ENCODE measurements at places on chromosomes 12 and 14. TPM values are rescaled to one million over a fixed set of nuclear protein-coding genes. Genes with fewer than 3 reads are reported as not detected.

DNA sequence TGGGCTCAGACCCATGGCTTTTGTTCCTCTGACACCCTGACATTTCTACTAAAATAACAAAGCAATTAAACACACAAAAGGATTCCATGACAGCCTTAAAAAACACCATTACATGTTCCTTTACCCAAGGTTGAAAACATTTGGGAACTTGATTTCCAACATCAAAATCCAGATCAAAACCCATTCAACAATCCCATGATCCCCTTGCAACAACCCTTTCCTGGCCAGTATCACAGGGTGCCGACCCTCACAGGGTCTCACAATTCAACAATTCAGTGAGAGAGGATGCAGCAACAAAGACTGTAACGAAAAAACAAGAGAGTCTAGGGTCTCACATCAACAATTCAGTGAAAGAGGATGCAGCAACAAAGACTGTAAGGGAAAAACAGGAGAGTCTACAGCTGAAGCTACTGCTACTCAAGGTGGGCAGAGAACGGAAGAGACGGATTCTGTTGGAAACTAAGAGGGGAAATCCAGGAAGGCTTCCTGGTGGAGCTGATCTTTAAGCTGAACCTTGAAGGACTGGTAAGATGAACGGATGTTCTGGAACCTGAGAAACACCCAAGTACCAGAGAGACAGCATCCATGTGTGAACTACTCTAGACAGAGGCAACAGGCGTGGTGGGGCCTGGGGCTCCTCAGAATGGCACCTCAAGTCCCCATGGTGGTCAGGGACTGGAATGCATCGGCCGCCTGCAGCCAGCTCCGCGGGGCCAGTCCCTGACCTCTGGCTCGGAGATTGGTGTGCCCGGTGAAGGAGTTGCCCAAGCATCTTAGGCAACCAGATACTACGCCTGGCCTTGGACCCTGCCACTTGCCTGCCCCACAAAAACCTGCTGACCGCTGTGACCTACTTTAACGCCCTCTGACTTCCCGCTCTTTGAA lies 22.7 kb upstream of the ZFP36L1 start:
- no peak for DNase-seq

GRCh38 chr14:93108105-93108504 lies 7.6 kb downstream of the ITPK1 start:
- DNase-seq: no peak

DNA sequence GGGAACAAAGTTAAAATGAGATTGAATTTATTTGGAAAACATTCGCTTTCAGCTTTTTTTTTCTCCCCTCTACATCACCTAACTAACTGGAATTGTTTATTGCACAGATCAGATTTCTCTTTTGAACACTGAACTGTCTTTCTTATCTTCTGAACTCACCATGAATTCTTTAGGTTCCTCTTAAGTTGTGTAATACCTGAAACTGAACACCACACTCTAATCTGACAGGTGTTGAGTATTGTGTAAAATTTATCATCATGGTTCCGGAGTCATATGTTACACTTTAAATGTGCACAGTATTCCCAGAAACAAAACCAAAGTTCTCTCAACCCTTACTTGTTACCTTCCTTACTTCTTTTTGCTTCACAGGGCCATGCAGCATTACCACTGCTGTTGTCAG lies 66.8 kb downstream of the TGFB3 start:
- DNase-seq: no peak

- DNase-seq: no peak
These were observed 608.4 kb downstream of the FSCB start for GRCh38 chr14:43898687-43899086.

GRCh38 chr12:76547526-76547925 lies 12.0 kb downstream of the OSBPL8 start:
- DNase-seq: no peak

DNA sequence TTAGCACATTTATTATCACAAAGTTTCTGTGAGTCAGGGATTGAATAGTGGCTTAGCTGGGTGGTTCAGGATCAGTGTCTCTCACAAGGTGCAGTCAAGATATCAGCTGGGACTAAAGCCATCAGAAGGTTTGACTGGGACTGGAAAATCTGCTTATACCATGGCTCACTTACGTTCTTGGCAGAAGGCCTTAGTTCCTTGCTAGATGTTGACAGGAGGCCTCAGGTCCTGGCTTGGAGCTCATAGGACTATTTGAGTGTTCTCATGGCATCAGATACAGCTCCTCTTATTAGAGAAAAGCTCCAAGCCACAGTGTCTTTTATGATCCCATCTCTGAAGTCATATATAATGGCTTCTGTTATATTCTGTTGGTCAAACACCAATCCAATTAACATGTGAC lies 127.3 kb downstream of the SLC6A15 start:
- DNase-seq: no peak

DNA sequence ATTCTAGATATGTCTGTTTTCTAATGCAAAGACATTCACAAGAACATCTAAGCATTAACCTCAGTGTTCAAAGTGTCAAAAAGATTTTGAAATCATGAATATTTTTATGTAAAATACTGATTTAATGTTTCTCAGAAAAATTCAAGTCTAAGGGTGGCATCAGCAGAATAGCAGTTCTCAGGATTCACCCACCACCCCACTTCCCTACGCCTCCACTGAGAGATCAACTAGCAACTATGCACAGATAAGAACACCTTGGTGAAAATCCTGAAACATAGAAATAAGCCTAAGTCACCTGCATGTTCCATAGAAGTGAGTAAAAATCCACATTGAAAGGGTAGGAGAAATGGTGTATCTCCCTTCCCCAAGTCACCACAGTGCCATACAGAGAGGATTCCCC lies 40.9 kb upstream of the RHOJ start:
- DNase-seq: no peak

GRCh38 chr12:15788233-15789219 lies 662 bp downstream of the EPS8 start:
- no peak for DNase-seq

- DNase-seq: no peak
These were observed 116.2 kb downstream of the LRRIQ1 start for GRCh38 chr12:85152311-85152729.

DNA sequence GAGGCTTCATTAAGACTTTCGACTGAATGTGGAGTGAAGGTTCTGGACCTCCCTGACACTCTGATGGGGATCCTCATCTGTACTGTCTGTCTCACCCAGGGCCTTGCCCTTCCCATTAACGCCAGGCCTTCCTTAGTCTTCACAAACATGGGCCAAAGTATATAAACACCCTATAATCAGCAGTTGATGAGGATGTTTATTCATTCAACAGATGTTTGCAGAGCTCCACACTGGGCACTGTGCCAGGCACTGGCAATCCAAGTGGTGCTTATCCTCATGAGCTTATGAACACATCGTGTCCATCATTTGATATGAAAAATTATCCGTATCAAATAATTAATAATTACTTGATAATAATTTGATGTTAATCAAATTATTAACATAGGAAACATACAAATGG lies 454.4 kb downstream of the FUT8 start:
- DNase-seq: no peak

- no peak for DNase-seq
These were observed 2.1 kb downstream of the MYL6 start for GRCh38 chr12:56160193-56160763.

DNA sequence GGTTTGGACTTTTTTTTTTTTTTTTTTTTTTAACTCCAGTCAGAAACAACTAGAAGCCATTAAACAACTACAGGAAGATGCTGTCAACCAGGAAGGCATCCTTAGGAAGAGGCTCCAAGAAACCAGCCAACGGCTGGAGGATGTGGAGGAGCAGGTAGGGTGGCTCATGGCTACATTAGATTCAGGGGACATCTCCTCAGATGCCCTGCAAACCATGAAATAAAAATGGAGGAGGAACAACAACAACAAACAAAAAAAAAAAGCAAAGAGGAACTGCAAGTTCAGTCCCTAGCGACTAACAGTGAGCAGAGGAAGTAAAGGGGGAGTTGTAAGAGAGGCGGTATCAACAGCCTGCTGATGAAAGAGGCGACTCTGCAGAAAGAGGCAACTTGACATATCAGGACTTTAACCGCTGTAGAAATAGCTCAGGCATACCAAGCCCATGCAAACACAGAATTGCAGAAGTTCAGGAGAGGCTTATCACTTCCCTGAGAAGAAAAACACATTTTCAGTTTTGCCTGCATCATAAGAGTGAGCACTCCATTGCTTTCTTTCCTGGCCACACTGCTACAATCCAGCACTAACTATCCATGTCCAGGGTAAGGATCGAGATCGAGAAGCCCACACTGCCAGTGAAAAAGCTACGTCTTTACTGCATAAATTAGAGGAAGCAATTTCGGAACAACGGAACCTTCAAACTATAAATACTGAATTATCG lies 103.5 kb upstream of the BCAT1 start:
- no peak for DNase-seq

DNA sequence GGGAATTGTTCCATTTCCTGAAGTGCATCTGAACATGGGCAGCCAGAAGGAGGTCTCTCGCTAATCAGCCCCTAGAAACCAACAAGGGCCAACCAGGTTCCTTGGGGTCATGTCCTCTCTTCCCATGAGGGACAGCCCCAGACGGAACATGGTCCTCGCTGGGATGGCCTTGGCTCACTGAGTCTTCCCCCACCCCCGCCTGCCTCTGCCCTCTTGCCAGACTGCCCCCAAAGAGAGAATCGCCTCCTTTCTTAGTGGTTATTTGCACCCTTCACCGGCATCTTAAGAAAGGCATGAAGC lies 36.4 kb downstream of the CD9 start:
- no peak for DNase-seq

Gene DHH
- total RNA-seq: 0.52 TPM

Gene LRRC10
- total RNA-seq: not detected

Gene ART4
- not detected for total RNA-seq

Gene LRIG3
- 25.5 TPM for total RNA-seq

Gene ENDOU
- not detected for total RNA-seq

All from epithelial cell of proximal tubule (primary cell).